ENCODE measurements at places on chromosomes 6 and 20.
A peak's percentile ranks its signal among the peaks of the same experiment; 100 is the strongest.

DNA sequence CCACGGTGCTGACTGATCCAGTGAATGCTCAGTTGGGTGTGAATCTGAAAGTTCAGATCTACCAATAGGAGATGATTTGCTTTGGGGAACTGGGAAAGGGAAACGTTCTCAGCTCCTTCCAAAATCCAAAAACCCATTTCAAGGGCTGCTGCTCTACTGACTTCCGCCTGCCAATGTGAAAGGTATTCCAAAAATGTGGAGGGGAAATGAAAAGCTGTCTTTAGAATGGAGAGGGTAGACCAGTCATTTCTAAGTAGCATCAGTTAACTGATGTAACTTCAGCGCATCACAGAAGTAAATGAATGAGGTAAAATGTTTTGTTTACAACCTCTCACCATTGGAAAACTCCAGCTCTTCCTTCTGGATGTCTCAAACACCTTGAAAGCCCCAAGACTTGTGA lies 19.6 kb upstream of the EYA2 start:
- no peak for DNase-seq

- DNase-seq: peak; percentile 84
These were observed 188.8 kb downstream of the DLL1 start for GRCh38 chr6:170102038-170102437.

DNA sequence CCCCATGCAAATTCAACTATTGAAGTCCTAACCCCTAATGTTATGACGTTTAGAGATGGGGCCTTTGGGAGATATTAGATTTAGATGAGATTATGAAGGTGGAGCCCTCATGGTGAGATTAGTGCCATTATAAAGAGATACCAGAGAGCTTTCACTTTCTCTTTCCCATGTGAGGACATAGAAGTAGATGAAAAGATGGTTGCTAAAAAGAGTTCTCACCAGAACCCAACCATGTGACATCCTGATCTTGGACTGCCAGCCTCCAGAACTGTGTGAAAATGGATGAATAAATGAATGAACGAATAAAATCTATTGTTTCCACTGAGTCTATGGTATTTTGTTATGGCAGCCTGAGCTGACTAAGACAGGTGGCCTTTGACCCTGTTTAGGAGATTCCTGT lies 50.6 kb upstream of the FBXO30 start:
- no peak for DNase-seq

GRCh38 chr6:91114123-91114708 lies 527.3 kb upstream of the MAP3K7 start:
- no peak for DNase-seq

- no peak for DNase-seq
These were observed 69.3 kb downstream of the FAM229B start for GRCh38 chr6:112156668-112157067.

DNA sequence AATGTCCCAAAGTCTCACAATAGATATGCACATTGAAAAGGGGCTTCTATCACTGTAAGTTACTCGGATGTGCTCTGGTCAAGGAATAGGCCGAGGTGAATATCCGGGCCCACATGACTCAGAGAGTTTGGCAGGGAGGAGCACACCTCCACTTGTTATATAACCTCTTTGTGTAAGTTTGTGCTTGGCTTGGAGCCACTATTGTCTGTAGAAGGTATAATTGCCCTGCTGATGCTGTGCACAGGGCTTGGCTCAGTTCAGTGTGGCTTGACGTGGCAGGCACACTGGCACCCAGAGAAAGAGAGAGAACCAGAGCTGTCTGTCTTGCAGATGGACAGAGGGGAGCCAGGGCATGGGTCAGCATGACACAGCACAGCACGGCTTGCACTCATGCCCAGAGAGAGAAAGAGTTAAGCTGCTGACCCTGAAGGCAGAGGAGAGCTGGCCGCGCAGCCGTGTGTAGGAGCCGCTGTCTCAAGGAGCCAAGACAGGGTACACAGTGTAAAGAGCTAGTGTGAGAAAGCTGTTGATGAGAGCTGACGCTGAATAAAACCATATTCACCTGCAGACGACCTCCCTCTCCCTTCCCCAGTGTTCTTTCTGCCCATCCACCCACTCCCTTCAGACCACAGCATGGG lies 482.5 kb downstream of the C6orf118 start:
- no peak for DNase-seq

DNA sequence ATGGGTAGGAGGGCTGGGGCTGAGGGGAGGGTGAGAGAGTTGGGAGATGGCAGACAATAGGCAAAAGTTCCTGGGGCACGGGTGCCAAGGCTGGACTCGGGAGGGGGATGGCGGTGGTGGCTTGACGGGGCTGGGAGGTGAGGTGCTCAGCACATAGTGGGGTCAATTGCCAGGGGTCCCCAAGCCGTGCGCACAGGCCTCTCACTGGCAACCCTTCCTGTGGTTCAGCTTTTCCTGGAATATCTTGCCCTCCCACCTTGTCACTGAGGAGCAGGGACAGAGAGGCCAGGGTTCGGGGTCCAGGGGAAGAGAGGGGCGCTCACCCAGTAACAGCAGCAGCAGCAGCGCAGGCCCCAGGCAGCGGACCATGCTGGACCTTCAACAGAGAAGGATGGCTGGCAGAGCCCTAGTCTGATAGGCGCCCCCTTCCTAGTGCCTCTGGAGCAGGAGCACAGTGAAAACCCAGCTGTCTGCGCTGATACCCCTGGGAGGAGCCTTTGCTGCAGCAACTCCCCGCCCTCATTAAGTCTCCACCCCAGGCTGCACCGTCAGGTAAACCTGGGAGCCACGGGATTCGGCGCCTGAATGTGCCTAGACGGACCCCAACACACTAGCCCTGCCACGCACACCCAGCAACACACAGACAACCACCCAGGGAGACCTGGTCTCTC lies at the start of gene GFRA4:
TSS of gene GFRA4 (minus strand) at position 369 of the 671 bp plus-strand sequence. CDS start at position 369, 0 bp downstream.
- DNase-seq: no peak

DNA sequence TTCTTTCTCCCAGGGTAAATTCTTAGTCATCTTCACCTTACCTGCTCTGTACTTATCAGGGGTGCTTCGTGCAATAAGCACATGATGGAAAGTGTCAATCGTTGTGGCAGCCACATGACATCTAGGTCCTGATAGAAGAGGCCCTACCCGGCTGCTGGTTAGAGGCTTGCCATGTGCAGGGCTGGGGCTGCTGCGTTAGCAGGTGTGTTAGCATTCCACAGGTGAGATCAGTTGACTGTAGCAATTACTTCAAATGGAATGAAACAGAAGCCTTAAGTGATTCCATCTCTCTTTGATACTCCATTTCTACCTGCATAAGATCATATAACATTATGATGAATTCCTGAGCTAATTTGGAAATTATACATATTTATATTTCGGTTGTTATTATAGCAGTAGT lies 127.0 kb downstream of the UST start:
- DNase-seq: no peak

DNA sequence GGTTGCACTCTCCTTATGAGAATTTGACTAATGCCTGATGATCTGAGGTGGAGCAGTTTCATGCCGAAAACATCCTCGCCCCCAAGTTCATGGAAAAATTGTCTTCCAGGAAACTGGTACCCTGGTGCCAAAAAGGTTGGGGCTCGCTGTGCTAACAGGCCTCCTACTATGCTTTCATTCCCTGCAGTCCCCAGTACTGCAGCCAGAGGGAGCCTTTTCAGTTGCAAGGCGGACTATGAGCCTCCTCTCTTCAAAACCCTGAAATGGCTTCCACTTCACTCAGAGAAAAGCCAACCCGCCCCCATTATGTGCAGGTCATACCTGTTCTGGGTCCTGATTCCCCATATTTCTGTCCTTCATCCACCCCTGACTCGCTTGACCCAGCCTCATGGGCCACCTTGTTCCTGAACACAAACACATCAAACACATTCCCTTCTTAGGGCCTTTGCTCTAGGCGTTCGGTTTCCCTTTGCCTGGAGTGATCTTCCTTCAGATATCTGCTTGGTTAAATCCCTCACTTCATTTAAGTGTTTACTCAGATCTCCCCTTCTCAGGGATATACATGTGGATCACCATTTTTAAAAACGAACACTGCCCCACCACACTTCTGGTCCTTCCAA lies 173.7 kb downstream of the PHACTR1 start:
- DNase-seq: no peak

DNA sequence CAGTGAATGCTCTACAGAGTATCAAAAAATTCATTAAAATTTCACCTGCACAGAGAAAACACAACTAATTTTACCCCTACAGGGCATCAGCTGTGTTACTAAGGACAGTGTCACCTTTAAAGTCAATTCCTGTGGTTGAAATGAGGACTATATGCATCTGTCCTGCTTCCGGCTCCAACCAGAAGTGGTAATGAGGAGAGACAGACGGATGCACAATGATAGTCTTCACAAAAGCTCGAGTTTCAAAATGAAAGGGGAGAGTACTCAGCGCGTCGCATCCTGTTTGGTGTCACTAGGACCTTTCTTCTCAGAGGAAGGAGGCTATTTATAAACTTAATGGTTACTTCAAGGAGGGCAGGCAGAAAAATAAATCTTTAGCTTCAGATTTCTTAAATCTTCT lies 86.5 kb downstream of the LYRM4 start:
- no peak for DNase-seq

GRCh38 chr6:82227770-82228169 lies 19.8 kb downstream of the IBTK start:
- DNase-seq: no peak

GRCh38 chr6:146949425-146949824 lies 254.8 kb upstream of the STXBP5 start:
- DNase-seq: no peak

- DNase-seq: no peak
These were observed 60.4 kb upstream of the FOXQ1 start for GRCh38 chr6:1251198-1252155.

DNA sequence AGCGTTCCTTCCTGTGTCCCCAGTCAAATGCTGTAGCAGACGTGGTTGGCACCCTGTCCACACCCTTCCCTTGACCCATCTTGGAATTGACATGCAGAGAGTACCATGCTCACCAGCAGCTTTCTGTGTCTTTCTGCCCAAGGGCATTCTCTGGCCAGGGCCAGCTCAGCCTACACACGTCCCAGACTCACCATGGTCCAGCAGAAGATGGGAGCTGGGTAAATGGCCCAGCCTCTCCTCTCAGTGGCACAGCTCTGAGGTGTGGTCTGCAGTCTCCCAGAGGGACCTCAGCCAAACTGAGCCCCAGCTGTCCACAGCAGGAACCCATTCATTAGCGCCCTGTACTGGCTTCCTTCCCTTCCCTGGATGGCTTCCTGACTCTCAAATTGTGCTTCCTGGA lies 31.1 kb upstream of the BLCAP start:
- DNase-seq: no peak

GRCh38 chr20:64239449-64240242 lies 15.9 kb upstream of the PCMTD2 start:
- DNase-seq: no peak

DNA sequence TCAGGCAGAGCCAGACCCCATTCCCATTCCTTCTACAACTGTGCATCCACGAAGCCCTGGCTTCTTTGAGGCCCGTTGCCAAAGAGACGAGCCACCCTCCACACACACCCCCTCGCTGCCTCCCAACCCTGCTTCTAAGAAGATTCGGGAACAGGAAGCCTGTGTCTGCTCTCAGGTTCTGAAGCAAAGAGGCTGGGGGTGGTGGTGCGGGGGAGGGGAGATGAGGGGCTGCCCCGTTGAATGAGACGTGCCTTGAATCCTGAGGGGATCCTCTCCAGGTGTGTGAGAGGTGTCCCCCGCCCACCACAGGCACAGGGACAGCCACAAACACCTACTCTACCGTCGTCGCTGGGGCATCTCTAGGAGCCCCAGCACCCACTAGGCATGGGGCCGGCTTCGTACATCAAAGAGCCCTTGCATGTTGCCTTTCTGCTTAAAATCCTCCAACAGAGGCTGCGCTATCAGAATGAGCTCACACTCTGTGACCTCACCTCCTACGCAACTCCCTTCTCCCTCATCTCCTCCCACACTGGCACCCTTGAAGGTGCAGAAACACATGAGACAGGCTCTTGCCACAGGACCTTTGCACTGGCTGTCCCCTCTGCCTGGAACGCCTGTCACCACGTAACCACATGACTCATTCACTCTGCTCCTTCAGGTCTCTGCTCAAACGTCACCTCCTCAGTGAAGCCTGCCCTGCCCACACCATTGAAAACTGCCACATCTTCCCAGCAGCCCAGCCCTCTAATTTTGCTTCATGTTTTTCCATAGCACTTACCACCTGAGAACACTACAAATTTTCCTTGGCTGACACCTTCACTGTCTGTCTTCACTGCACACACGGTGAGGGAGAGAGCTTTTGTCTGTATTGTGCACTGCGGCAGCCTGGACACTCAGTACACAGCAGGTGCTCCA lies 58.5 kb downstream of the PREX1 start:
- DNase-seq: no peak

- no peak for DNase-seq
These were observed 125.0 kb downstream of the ZMYND8 start for GRCh38 chr20:47231382-47232039.

- DNase-seq: no peak
These were observed 551.2 kb downstream of the QKI start for GRCh38 chr6:163965426-163966348.

GRCh38 chr20:36599912-36600345 lies 5.7 kb upstream of the RAB5IF start:
- DNase-seq: no peak

DNA sequence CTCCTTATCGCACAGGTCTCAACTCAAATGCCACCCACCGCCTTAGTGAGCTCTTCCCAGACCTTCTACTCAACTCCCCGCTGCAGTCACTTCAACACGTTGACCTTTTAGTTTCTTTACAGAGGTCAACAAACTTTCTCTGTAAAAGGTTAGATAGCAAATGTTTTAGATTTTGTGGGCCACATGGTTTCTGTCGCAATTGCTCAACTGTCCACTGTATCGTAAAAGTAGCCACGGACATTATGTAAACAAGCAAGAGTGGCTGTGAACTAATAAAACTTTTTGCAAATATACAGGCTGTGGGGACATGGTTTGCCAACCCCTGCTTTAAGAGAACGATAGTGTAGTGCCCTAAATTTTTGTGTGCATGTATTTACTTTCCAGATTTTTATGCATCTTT lies 247.6 kb upstream of the TSHZ2 start:
- no peak for DNase-seq

DNA sequence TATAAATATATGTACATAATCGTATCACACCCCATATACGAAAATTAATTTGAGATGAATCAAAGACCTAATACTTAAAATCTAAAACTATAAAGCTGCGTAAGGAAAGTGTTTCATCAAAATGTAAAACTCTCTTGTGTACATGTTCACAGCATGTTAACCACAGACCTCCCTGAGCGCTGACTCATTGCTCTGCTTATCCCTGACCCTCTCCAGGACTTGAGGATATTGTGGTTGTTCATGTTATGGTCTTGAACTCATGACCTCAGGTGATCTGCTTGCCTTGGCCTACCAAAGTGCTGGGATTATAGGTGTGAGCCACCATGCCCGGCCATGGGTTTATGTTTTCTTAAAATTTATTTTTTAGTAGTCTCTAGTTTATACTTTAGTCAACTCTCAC lies 14.2 kb downstream of the FAM83B start:
- no peak for DNase-seq

DNA sequence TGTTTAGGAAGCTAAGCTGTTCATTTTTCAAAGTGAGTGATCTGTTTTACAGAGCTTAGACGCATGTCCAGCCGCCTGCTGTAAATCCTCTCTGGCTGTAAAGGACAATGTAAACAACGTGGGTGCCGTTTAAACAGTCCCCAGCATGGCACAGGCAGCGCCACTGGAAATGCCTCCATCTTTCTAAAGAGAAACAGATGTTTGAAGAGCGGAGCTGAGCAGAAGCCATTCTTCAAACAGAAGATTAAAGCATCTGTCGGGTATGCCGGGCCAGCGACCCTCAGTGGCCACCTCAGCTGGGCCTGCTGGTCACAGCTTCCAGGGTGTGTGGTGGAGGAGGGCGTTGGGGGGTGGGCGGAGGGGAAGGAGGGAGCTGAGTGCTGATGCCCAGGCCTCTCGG lies 138.6 kb downstream of the ERMARD start:
- DNase-seq: peak; percentile 58
